ENCODE measurements at places on chromosomes 13 and 19.
A peak's percentile ranks its signal among the peaks of the same experiment; 100 is the strongest.

DNA sequence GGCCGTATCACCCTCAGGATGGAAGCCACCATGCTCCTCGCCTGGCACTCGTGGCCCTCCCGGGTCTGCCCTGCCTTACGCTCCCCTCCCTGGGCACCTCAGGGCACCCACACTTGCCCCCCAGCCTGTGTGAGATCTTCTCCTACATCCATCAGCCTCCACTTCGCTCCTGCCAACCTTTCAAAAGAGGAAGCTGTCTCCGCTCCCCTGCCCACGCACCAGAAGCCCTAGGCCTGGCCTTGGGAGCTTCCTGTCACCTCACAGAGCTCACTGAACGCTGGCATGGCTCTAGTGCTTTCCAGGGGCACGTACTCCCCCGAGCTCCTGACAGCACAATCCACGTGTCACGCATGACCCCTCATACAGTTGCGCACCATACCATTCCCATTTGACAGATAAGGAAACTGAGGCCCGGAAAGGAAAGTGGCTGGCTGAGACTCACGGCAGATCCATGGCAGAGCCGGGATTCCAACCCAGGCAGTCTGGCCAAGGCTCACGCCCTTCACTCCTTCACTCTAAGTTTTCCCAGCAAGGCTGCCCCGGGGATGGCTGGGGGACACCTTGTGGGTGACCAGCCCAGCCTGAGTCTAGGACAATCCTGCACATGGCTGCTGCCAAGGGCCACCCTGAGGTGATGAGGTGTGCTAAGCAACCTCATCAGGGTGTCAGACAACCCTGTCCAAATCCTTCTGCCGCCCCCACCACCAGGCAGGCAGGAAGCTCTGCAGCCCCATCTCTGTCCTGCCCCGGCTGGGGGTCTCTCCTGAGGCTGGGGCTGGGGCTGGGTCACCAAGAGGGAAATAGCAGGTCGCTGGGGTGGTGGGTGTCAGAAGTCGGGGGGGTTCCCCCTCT, 19.3 kb downstream of the PPP1R12C start:
- DNase-seq, result no peak

DNA sequence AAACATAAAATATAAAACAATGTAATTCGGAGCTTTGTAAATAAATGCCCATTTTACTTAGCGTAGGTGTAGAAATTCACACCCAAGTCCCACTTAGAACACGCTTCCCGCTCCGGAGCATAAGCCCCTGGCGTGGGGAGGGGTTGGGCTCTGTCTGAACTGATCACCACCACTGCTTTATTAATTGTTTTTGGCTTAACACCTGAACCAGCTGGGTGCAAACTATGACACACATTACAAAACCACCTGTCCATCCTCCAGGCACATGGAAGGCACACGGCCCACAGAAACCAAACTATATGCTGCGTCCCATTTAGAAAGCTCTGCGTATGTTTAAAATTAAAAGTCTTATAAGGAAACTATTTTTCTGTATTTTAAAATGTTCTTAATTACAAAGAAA, 25.9 kb downstream of the RASA3 start:
- DNase-seq, result no peak

DNA sequence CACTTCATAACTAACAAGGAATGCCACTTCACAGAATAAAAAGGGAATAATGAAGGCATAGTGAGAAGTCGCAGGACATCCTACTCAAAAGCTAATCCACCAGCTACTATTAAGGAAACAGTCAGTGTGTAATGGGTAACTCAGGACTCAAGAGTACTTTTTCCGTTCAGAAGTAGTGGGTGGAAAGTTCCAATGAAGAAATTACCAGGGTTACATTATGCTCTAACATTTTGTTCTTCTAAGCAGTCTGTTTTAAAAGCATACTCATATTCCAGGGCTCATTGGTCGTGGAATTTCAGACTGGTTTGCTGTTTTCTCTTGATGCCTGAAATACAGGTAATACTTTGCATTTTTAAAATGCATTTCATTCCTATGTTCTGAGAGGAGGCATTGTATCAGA, 222.4 kb upstream of the IRS2 start:
- DNase-seq, result no peak

GRCh38 chr19:10416380-10417257, 3.7 kb upstream of the PDE4A start:
- DNase-seq, result peak; percentile 85

DNA sequence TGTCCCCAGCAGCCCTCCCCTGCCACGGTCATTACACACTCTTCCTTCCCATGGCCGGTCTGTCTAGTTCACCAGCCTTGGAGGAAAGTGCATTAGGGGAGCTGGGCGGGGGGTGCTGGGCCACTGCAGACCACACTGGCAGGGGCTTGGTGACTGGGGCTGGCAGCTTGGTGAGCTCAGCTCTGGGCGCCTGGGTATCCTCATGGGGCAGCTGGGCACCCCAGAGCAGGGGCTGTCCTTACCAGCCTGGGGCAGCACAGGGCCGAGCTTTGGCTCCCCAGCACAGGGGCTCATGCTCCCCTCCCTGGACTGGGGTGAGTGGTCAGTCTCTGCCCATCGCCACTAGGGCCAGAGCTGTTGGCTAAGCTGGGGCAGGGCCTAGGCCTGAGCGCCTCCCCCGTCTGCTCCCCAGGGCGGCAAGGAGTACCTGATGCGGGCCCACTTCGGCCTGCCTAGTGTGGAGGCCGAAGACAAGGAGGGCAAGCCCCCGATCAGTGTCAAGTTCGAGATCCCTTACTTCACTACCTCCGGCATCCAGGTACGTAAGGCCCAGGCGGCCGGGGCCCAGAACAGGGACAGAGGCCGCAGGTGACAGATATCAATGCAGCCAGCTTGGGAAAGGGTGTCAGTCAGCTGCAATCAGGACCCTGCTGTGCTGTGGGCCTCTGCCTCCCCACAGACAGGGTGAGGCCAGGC, 35.5 kb downstream of the AP1M1 start:
- no peak for DNase-seq

GRCh38 chr19:21430675-21431074, 33.7 kb downstream of the ZNF493 start:
- no peak for DNase-seq

GRCh38 chr13:100544866-100545683, 43.5 kb downstream of the GGACT start:
- DNase-seq, result no peak
